Heart right ventricle (tissue), 16 donors: ENCODE measurements at places on chromosomes 6 and 20. TPM values are rescaled to one million over a fixed set of nuclear protein-coding genes. Genes with fewer than 3 reads are reported as not detected.

Gene WFDC10B
- total RNA-seq: not detected

Gene RNF144B
- total RNA-seq: 17.2 TPM

Gene MUC21
- not detected for total RNA-seq

Gene RAET1L
- not detected for total RNA-seq

Gene OR12D3
- not detected for total RNA-seq

DNA sequence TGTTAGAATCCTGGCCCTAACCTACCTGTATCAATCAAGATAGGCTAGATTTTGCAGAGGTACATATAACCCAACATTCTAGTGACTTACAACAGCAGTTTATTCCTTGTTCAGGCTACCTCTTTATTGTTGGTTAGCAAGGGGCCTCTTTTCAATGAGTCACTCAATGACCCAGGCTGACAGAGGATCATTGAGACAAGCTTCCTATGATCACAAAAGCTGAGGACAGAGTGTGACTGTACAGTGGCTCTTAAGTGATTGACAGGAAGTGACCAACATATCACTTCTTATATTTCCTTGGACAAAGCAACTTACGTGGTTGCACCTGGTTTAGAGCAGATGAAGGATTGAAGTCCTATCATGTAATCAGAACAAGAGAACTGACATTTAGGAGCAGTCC is 740.9 kb downstream of the FRK start:
- H3K36me3 ChIP-seq: no peaks in the 10 kb centered on the region
- H3K4me1 ChIP-seq: no peaks in the 10 kb centered on the region
- no peak for DNase-seq
- no peak overlapping the region for H3K4me3 ChIP-seq
- no peaks in the 10 kb centered on the region for H3K27me3 ChIP-seq

GRCh38 chr6:46618726-46619125 is 33.9 kb downstream of the CYP39A1 start:
- H3K4me3 ChIP-seq: no peak overlapping the region
- DNase-seq: no peak
- no peak overlapping the region for H3K27ac ChIP-seq
- no peaks in the 10 kb centered on the region for H3K27me3 ChIP-seq
- H3K4me1 ChIP-seq: no peaks in the 10 kb centered on the region

GRCh38 chr6:76026101-76026500 is 46.4 kb downstream of the IMPG1 start:
- H3K4me1 ChIP-seq: no peaks in the 10 kb centered on the region
- no peaks in the 10 kb centered on the region for H3K36me3 ChIP-seq
- no peak overlapping the region for H3K4me3 ChIP-seq
- H3K27me3 ChIP-seq: no peaks in the 10 kb centered on the region
- H3K27ac ChIP-seq: no peak overlapping the region

DNA sequence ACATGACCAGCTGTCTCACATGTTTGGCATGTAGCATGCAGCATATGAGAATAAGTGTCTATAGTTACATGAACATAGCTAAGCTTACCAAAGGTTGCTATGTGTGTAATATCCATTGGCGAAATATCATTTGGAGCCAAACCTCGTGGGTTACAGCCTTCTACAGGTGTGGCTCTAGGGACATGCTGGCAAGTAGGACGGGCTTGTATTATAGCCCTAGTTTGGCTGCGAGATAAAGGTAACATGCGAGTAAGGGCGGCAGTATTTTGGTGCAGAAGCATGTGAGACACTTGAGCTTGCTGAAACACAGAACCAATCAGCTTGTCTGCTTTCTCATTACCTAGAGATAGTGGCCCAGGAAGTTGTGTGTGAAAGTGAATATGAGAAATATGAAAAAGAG is 6.5 kb upstream of the ABHD12 start:
- H3K4me3 ChIP-seq: no peak overlapping the region
- no peaks in the 10 kb centered on the region for H3K36me3 ChIP-seq
- H3K4me1 ChIP-seq: no peaks in the 10 kb centered on the region
- no peaks in the 10 kb centered on the region for H3K27me3 ChIP-seq

- H3K36me3 ChIP-seq: no peaks in the 10 kb centered on the region
- no peak overlapping the region for H3K27ac ChIP-seq
- no peaks in the 10 kb centered on the region for H3K27me3 ChIP-seq
- DNase-seq: no peak
Measured at GRCh38 chr6:137036566-137037300, 8.0 kb downstream of the IL20RA start.

GRCh38 chr20:57047281-57048026 is 219.0 kb downstream of the BMP7 start:
- no peaks in the 10 kb centered on the region for H3K36me3 ChIP-seq
- H3K27ac ChIP-seq: no peak overlapping the region
- DNase-seq: no peak
- no peaks in the 10 kb centered on the region for H3K4me1 ChIP-seq
- H3K4me3 ChIP-seq: no peak overlapping the region
- peaks cover 4% of the 10 kb centered on the region for H3K27me3 ChIP-seq

- no peak for DNase-seq
- H3K4me1 ChIP-seq: peaks cover 15% of the 10 kb centered on the region
- peaks cover 49% of the 10 kb centered on the region for H3K27me3 ChIP-seq
- no peaks in the 10 kb centered on the region for H3K36me3 ChIP-seq
- H3K4me3 ChIP-seq: no peak overlapping the region
Measured at GRCh38 chr20:1783245-1783644, 112.0 kb upstream of the SIRPA start.

DNA sequence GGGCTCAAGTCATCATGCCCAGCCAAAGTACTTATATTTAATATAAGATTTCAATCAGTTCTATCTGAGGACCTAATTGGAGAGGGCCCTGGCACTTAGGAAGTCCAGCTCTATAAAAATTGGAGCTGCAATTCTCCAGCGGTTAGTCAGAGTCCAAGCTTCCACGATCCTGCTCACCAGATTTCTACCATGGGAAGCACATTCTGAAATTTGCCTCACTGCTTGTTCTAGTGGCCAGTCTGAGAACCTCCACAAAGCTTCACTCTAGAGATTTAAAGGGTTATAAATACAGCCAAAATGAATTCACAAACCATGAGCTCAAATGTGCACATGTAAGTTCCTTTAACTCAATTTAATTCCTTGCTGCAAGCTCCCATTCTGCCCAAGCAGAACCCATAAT is 33.5 kb downstream of the PNLDC1 start:
- H3K36me3 ChIP-seq: no peaks in the 10 kb centered on the region
- H3K27me3 ChIP-seq: no peaks in the 10 kb centered on the region
- peaks cover 12% of the 10 kb centered on the region for H3K4me1 ChIP-seq
- no peak for DNase-seq
- no peak overlapping the region for H3K4me3 ChIP-seq

- peak overlapping the region; percentile 25 for H3K27ac ChIP-seq
- DNase-seq: peak; percentile 64
- H3K36me3 ChIP-seq: no peaks in the 10 kb centered on the region
Measured at GRCh38 chr6:152094992-152095592, 287.6 kb downstream of the ESR1 start.

GRCh38 chr6:145904391-145904790 is 59.8 kb downstream of the SHPRH start:
- no peak overlapping the region for H3K4me3 ChIP-seq
- no peak for DNase-seq
- no peaks in the 10 kb centered on the region for H3K27me3 ChIP-seq
- H3K4me1 ChIP-seq: peaks cover 9% of the 10 kb centered on the region
